CD4-positive, alpha-beta T cell treated with Interleukin-2 at 100 ng/mL for 4 hours (primary cell): ENCODE measurements at places on chromosomes 2 and 18.
A peak's percentile ranks its signal among the peaks of the same experiment; 100 is the strongest.

DNA sequence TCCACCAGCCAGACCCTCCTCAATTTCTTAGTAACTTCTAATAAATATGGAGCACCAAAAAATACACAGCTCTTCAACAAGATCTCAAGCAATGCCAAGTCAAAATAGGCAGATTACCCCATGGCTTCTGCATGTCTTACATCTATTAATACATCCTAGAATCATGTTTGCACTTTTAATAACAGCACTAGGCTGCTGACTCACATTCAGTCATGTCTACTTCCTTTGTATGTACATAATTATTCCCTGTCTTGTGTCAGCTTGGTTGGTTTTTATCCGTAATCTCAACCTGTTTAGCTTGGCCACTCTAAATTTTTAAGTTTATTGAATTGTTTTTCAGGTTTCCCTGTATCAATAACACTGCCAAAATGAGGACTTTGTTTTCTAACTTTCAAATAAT is 420.1 kb upstream of the ACVR2A start:
- no peak for DNase-seq

- DNase-seq = no peak
Measured at GRCh38 chr18:3675446-3675845, 225.5 kb downstream of the TGIF1 start.

DNA sequence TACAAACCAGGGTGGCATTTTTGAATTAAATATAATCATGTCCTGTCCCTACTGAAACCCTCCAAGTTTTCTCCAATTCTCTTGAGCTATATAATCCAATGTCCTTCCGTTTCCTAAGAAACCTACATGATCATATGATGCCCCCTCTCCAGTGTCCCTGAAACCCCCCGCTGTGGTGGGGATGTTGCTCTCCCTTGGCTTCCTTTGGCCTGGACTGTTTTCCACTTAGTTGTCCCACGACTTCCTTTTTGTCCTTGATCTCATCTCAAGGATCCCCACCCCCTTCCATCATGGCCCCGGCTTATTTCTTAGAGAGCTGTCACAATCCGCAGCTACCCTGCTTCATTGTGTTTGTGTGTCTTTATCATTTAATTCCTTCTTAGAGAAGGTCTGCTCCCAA is 43.8 kb downstream of the TMEM18 start:
- DNase-seq = no peak

GRCh38 chr18:79380816-79381806 is 14.6 kb upstream of the NFATC1 start:
- peak; percentile 72 for DNase-seq

- no peak for DNase-seq
Measured at GRCh38 chr2:212427638-212428037, 111.0 kb downstream of the ERBB4 start.

DNA sequence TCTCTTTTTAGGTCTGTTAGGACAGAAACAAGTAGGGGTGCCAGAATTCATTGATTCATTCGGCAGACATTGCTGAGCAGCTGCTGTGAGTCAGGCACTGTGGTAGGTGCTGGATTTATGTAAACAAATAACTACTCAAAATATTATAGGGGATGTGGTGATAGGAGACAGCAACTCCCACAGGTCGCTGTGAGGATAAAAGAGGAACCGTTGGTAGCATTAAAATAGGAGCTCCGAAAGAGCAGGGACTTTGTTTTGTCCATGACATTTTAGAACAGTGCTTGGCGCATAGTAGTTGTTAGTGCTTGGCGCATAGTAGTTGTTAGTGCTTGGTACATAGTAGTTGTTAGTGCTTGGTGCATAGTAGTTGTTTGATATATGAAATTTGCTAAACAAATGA is 29.2 kb downstream of the ATP6V1C2 start:
- DNase-seq = no peak

DNA sequence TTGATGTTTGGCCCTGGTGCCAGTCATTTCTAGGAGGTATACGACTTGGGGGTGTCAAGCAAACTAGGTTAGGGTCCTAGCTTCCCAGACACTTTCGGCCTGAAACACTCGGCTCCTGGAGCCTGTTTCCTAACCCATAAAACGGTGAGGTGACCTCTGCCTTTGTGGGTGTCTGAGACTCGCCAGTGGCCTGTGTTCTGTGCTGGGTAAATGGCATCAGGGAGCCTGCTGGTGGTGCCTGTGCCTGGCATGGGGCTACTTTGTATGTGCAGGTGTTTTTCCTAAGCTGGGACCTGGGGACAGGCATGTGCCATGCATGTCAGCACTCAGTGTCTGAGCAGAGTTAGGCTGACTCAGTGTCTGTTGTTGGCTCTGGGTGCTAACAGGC is 139.2 kb downstream of the GLI2 start:
- no peak for DNase-seq

- DNase-seq = no peak
Measured at GRCh38 chr2:70369082-70369481, 67.2 kb upstream of the FAM136A start.
